ENCODE measurements at places on chromosomes 5 and 9. TPM values are rescaled to one million over a fixed set of nuclear protein-coding genes. Genes with fewer than 3 reads are reported as not detected.

SYNPO gene
- total RNA-seq, result 121 TPM

PHF24 gene
- total RNA-seq, result not detected

PCDHA3 gene
- total RNA-seq, result 0.09 TPM

LRRC8A gene
- 126 TPM for total RNA-seq

PAEP gene
- not detected for total RNA-seq

TRIM7 gene
- 3.4 TPM for total RNA-seq

RANBP3L gene
- total RNA-seq, result not detected

C9orf153 gene
- 0.66 TPM for total RNA-seq

SNCB gene
- not detected for total RNA-seq

ALDH1A1 gene
- 287 TPM for total RNA-seq

TERT gene
- total RNA-seq, result not detected

PCDHB11 gene
- total RNA-seq, result 0.16 TPM

SLC23A1 gene
- not detected for total RNA-seq

BTNL3 gene
- not detected for total RNA-seq

NUTM2F gene
- total RNA-seq, result not detected

TSSK1B gene
- not detected for total RNA-seq

CLIC3 gene
- total RNA-seq, result not detected

MAMDC4 gene
- total RNA-seq, result 7.7 TPM

SPATA31A3 gene
- not detected for total RNA-seq

JAKMIP2 gene
- not detected for total RNA-seq

RBM22 gene
- total RNA-seq, result 44.4 TPM

CATSPER3 gene
- 0.71 TPM for total RNA-seq

CDX1 gene
- not detected for total RNA-seq

PIP5KL1 gene
- 2.9 TPM for total RNA-seq

SPINK7 gene
- not detected for total RNA-seq

SLC31A2 gene
- total RNA-seq, result 4.0 TPM

IPO11 gene
- 80.9 TPM for total RNA-seq

TTF1 gene
- total RNA-seq, result 13.8 TPM

ADAMTS12 gene
- 0.88 TPM for total RNA-seq

TEX48 gene
- total RNA-seq, result not detected

FSD1L gene
- total RNA-seq, result 7.5 TPM

FOXD4 gene
- 0.42 TPM for total RNA-seq

DBH gene
- not detected for total RNA-seq

FRMD3 gene
- total RNA-seq, result 6.1 TPM

ENTPD2 gene
- total RNA-seq, result not detected

BTNL8 gene
- not detected for total RNA-seq

GPR151 gene
- not detected for total RNA-seq

PPP2R2B gene
- total RNA-seq, result not detected

AFAP1L1 gene
- total RNA-seq, result 73.2 TPM

HCN1 gene
- not detected for total RNA-seq

AQP7 gene
- total RNA-seq, result 3.7 TPM

RNF44 gene
- 50.2 TPM for total RNA-seq

PLCXD3 gene
- not detected for total RNA-seq

EIF4E1B gene
- not detected for total RNA-seq

SUB1 gene
- 252 TPM for total RNA-seq

FIBCD1 gene
- total RNA-seq, result not detected

ZMAT2 gene
- total RNA-seq, result 49.4 TPM

IL5 gene
- total RNA-seq, result not detected

PKD2L2 gene
- total RNA-seq, result not detected

SEMA4D gene
- total RNA-seq, result 15.7 TPM

SHISAL2B gene
- not detected for total RNA-seq

IFNA6 gene
- not detected for total RNA-seq

KCNN2 gene
- total RNA-seq, result 1.3 TPM

F2RL2 gene
- total RNA-seq, result 10.2 TPM

ELP1 gene
- 21.8 TPM for total RNA-seq

KIF12 gene
- total RNA-seq, result 0.97 TPM

S1PR3 gene
- total RNA-seq, result 18.9 TPM
